ENCODE measurements at places on chromosomes 2 and 18.

GRCh38 chr2:120729406-120730399 is 6.0 kb upstream of the GLI2 start:
- no peak for DNase-seq

- DNase-seq, result no peak
Observed at GRCh38 chr2:102470168-102470567, 2.9 kb upstream of the SLC9A4 start.

GRCh38 chr2:241890524-241891235 is 21.2 kb downstream of the RTP5 start:
- DNase-seq, result no peak

- DNase-seq, result no peak
Observed at GRCh38 chr18:38473535-38473934, 907.9 kb upstream of the CELF4 start.

- DNase-seq, result no peak
Observed at GRCh38 chr2:235925250-235925919, 242.8 kb downstream of the GBX2 start.

DNA sequence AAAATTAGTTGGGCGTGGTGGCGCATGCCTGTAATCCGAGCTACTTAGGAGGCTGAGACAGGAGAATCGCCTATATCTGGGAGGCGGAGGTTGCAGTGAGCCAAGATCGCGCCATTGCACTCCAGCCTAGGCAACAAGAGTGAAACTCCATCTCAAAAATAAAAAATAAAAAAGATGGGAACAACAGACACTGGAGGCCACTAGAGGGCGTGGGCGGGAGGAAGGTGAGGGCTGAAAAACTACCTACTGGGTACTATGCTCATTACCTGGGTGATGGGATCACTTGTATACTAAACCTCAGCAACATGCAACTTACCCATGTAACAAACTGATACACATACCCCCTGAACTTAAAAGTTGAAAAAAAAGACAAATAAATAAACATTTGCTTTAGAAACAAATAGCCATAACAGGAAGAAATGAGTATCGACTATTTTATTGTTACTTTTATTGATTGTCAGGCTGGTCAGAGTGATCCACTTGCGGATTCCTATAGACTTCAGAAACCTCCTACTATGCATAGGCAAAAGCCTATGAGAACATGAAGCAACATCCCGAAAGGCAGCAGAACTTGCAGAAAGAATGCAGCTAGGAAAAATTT is 61.0 kb downstream of the TMEM163 start:
- no peak for DNase-seq

GRCh38 chr2:464562-465309 is 176.8 kb upstream of the ALKAL2 start:
- no peak for DNase-seq

DNA sequence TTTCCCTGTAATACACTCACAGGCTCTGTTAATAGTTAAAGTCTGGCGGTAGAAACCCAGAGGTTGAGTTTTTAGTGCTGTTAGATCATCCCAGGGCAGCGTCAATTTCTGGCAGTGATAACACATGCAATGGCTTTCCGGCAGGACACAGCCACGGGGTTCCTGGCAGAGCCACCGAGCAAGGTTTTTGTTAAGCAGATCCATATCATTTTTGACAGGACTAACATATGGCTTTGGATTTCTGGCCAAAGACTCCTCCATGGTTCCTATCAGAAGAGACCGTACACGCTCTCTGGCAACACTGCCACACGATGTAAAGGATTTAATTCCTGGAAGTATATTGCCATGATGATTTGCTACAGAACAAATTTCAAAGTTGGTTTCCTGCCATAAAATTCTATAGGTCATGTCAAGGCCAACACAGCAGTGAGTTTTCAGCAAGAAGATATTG is 854.3 kb downstream of the LRRTM4 start:
- DNase-seq, result no peak

- DNase-seq, result no peak
Observed at GRCh38 chr2:10285191-10285555, 17.5 kb upstream of the HPCAL1 start.

DNA sequence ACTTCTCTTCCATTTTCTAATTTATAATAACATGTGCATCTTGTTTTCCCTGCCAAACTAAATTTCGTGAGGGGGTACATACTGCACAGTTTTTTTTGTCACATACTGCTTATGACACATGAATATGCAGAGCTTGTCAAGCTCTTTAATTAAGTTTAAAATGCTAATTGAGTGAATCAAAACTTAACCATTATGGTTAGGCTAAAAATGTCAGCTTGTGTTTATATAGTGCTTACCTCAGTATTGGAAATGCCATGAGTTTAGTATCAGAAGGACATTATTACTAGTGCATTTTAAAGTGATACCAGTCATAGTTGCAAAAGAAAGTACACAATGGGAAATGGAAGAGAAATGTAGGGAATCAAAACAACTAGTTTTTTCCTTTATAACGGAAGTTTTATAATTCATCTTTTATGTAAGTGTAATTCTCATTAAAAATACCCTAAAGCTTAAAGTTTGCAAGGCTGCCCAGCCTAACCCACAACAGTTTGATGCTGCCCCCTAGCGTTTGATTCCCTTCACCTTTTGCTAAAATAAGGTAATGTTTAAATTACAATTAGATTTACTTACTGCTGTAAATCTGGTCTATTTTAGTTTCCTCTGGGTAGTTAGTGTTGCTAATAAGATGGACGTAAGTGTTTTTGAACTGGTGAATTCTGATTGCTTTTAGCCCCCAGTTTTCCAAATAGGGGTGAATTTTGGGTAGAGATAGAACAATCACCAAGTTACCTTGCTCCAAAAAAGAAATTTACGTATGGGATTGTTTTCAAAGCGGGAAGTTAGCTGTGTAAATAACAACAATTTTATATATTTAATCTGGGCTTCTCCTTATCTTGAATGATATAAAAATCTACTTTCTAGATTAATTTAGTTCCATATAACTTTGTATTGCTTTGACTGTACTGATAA is 3.2 kb downstream of the SLC39A10 start:
- peak; percentile 74 for DNase-seq

DNA sequence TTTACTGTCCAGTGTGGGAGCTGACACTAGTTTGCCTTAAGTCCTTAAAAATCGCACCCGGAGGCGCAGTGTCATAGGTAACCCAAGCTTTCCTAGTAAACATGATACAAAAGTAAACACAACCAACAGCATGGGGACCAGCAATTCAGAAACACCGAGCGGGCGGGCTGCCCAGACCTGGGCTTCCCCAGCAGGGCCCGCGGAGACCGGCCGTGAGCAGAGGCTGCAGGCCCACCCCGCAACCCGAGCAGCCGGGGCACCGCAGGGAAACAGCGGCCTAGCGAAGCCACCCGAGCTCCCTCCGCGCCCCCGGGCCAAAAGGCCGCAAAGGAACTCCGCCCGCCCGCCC is 296 bp downstream of the TTC21B start:
- no peak for DNase-seq

DNA sequence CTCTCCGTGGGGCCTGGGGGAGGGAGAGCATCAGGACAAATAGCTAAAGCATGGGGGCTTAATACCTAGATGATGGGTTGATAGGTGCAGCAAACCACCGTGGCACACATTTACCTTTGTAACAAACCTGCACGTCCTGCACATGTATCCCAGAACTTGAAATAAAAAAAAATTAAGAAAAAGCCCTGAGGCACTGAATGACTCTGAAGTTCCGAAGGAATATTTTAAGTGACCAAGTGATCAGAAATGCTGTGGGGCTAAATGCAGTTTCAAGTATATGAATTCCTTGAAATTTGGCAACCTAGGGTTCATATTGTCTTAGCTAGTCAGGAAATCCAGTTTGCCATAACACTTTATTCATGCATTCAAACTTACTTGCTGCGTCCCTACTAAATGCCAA is 127.5 kb downstream of the MC4R start:
- DNase-seq, result no peak

DNA sequence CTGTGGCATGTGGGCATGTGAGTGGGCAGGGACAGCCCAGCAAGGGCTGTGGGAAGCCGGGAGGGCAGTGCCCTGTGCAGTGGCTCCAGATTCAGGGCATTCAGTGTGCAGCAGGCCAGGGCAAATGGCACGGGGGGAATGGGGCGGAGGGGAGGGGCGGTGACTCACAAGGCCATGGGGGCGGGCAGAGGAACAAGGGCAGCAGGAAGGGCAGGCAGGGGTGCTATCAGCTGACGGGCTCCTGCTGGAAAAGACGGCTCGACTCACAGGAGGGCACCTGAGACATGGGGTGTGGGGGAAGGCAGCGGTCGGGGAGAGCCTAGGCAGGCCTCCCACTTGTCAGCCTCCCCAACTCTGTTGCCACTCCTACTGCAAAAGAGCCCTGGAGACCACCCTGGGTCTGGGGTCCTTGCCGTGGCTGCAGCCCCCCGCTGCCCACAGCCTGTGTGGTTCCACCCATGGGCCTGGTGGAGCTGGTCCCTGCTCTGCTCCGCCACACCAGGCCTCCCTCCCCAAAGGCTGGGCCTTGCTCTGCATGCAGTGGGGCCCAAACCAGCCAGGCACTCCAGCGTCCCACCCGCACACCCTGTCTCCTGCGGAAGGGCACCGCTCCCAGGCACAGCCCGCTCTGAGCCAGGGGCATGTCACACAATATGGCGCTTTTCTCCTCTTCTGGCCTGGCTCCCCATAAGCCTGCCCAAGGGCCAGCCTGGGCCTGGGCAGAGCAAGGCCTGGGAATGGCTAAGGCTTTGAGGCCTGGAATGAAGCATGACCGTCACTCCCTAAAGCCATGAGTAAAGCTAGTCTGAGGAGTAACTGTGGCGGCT is 25.9 kb downstream of the HS6ST1 start:
- no peak for DNase-seq

- no peak for DNase-seq
Observed at GRCh38 chr18:23042133-23042532, 93.2 kb upstream of the CABLES1 start.

- DNase-seq, result no peak
Observed at GRCh38 chr2:226077841-226078240, 678.3 kb downstream of the NYAP2 start.

DNA sequence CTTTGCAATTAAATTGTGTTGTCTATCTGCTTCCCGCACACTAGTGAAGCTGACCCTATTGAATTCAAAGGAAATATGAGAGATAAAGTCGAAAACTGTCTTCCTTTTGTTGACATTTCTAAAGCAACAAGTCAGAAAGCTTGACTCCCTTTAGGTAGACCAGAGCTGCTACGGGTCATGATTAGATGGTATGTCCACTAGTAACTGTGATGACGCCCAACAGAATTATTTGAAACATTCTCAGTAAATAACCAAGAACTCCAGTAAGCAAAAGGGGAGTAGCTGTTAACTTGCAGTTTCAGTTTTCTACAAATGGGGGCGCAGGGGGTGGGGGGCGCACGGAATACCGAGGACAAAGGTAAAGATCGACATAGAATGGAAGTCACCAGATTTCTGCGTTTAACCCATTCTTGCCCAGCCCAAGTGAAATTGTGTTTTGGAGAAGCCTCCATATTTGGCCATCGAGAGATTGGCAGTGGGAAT is 56.4 kb downstream of the CRIM1 start:
- no peak for DNase-seq

DNA sequence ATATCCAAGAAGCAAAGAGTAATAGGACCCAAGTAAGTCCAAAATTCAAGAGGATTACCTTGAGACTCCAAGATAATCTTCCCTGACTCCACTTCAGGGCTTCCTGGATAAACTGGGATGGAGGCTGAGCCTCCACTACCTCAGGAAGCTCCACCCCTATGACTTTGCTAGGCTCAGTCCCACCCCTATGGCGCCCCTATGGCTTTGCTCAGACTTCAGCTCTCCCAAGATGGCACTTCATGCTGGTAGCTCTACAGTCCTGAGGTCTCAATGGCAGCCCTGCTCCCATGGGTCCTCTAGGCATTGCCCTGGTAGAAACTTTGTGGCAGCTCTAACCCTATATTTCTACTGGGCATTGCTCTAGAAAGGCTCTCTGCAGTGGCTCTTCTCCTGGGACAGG is 69.9 kb upstream of the CHAC2 start:
- DNase-seq, result no peak

DNA sequence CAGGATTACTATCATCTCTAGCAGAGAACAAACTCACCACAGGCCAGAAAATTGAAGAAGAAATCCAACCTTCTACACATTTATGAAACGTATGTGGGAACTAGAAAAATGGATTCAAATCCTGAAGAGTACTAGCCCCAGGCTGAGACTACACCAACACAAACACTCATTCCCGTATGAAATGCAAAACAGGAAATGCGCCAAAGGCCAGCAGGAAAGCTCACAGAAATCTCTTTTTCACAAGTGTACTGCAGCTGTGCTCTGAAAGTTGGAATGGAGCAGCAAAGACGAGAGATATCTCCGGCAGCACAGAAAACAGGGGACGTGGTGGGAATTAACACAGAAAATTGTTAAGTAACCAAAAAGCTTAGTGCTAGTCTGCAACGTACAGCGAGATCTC is 913.5 kb downstream of the TDRD15 start:
- no peak for DNase-seq

DNA sequence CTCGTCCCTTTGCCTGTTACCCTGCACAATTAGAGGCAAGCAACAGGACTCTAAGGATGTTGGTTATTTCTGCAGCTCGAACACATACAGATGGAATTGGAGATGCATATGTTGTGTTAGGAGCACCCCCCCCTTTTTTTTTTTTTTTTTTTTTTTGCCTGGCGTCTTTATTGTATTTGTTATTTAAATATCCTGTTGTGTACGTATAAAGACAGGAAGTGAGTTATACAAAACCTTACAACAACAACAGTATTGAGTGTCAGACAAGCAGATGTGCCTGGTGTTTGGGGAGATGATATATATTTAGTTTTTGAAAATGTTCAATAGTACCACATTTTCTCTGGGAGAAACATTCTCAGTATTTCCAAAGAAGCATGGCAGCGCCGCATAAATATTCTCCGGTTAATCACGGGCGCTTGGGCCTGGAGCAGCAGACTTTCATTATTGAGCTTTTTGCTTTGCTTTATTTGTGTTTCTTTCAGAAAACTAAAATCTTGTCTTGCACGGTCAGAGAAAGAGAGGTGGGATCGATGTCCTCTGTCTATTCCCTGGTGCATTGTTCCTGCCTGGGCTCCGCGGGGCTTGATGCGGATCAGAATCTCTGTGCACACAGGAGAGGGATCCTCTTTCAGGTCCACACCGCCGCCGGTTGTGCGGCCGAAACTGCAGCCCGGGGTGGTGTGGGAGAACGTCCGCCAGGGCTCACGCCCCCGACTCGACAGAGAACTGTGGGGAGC is 23.2 kb upstream of the ZNF516 start:
- no peak for DNase-seq

Data from activated naive CD4-positive, alpha-beta T cell treated with Interleukin-2 at 50 U/mL for 16 hours (primary cell).